ENCODE measurements at places on chromosomes 2 and 18. TPM values are rescaled to one million over a fixed set of nuclear protein-coding genes. Genes with fewer than 3 reads are reported as not detected.

GRCh38 chr2:166831930-166832329, 56.4 kb upstream of the XIRP2 start:
- DNase-seq: no peak

GRCh38 chr2:230682546-230682945, 30.1 kb upstream of the CAB39 start:
- no peak for DNase-seq

DNA sequence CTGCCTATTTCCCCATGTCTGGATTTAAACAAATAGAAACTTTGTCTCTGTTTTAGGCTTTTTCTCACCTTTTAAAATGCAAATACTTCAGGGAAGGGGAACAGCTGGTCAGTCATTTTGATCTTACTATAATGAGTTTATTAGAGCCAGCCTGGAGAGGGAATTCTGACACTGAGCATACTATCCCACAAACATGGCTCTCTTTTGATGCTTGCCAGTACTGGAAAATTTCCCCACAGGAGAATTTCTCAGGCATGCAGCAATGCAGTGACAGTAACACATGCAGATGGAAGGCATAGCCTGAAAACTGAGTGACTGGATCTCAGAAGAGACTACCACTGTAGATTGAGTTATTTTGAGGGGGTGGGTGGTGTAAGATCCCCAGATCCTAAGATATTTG, 974.3 kb upstream of the CELF4 start:
- no peak for DNase-seq

GRCh38 chr2:102258025-102258385, 53.4 kb upstream of the IL1RL1 start:
- no peak for DNase-seq

DNA sequence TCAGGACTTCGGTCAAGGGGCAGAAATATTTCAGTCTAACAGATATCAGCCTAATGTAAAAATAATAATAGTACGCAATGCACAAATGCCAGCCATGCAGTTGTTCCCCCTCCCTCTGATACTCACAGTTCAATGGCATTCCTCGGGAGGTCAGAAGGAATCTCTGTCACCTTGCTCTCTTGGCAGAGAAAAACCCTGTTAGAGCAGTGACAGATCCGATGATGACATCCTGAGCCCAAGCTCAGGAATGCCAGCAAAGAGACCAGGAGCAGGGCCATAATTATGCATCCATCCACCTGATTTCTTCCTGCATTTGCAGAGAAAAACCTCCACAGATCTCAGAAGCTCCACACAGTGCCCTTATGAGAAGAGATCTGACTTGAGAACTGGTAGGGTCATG, at the start of gene FSHR:
TSS of gene FSHR (minus strand) at position 376 of the 400 bp plus-strand sequence. CDS start at position 278, 98 bp downstream.
- DNase-seq: no peak

GRCh38 chr2:105597806-105598803, 146.6 kb upstream of the NCK2 start:
- DNase-seq: no peak

DNA sequence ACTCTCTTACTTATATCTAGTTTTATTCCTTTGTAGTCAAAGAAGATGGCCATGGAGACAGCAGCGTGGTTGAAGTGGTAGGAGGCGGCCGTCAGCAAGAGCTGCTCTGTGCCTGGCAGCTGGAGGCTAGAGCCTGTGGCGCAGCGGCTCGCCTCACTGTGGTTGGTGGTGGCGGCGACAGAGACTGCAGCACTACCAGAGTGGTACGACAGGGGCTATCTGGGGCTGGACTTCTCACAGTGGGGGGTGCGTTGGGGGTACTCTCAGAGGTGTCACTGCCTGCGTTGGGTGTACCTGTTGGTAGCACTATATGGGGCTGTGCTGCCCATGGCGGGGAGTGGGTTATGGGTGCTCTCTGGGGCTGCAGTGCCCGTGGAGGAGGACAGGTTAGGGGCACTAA, 8.5 kb upstream of the ANKRD62 start:
- no peak for DNase-seq

DNA sequence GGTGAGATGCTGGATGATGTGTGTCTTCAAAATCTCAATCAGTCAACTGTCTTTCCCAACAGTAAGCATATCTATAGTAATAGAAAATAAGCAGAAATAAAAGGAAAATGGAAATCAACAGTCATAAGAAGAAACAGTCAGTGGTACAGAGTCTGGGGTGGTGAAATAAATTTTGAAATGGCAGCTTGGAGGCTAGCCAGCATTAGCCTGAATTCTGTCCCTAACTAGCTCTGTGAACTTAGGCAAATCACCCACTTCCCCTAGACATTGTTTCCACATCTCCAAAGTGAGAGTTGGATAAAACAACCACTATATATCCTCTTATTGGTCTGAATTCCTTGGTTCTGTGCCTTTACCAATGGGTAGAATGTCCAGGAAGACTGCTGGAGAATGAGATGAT, 189.7 kb upstream of the REV1 start:
- no peak for DNase-seq

DNA sequence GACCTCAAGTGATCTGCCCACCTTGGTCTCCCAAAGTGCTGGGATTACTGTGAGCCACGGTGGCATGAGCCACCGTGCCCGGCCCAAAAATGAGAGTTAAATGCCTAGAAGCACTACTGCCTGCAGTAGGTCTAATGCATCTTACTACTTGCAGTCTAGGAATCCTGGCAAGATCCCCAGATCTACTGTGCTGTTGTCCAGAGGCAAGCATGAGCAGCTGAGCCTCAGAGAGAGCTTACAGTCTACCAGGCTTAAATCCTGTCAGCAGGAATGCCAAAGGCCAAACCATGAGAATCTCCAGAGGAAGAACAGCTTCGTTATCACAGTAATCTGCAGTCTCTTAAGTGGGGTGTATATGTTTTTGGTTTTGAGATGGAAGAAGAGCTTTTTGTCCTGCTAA, 54.4 kb downstream of the XRCC5 start:
- peak; percentile 23 for DNase-seq

- DNase-seq: peak; percentile 88
These were observed 612.0 kb downstream of the IRS1 start for GRCh38 chr2:226187616-226188015.

DNA sequence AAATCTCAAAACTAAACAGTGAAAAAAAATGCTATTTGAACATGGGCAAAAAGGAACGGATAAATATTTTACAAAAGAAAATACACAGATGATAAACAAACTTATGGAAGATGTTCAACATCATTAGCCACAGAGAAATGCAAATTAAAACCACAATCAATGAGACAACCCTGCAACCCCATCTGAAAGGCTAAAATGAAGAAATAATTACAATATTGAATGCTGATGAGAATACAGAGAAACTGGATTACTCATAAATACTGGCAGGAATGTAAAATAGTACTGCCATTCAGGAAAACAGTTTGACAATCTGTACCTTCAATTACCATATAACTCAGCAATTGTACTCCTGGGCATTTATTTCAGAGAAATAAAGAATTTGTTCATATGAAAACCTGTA, 193.1 kb upstream of the UBE2E3 start:
- DNase-seq: no peak

DNA sequence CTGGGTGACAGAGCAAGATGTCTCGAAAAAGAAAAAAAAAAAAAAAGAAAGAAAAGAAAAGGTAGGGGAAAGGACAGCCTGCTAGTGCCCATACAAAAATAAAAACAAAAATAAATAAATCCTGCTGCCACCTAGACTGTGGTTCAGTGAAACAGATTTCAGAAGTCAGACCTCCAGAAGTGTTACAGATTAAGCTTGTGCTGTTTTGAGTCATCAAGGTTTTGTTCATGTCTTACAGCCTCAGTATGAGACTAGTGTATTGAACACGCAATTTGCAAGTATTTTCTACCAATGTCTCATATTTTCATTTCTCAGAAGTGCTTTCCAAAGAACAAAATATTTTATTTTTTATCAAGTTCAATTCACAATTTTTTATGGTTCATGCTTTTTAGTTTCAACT, 720.4 kb upstream of the GYPC start:
- no peak for DNase-seq

DNA sequence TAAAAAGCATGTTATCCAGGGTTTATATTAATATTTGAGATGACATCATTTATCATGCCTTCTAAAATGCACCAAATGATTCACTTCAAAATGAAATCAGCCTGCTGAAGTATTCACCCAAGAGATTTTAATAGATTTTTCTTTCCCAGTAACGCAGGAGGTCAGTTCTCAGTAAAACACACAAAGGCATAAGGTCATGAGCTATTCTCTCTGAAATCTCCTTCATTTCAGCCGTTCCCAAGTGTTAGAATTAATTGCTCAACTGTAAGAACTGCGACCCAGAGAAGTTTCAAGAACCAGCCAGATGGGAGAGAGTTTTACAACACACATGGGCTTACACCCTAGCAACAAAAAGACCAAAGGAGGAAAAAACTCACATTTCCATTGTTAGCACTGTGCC, 84.2 kb upstream of the PHLPP1 start:
- DNase-seq: no peak

DNA sequence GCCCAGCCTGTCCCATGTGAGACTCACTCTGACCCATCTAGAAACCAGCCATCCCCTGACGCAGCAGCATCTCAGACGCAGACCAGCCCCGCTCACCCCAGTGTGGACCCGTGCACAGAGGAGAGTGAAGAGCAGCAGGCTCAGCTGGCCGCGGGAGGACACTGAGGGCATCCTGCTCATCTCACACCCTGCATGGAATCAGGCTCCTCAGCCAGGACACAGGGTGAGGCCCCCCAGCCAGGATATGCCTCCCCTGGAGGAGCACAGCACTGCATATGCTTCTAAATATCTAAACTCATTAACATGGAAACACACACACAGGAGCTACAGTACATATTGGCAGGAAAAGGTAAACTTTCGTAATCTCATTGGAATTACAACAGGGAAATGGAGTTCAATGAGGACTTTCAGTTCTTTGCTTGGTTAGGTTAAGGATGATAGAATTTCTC, 34.4 kb downstream of the NEMP2 start:
- no peak for DNase-seq

GRCh38 chr2:652881-653480, 24.2 kb downstream of the TMEM18 start:
- DNase-seq: no peak

DNA sequence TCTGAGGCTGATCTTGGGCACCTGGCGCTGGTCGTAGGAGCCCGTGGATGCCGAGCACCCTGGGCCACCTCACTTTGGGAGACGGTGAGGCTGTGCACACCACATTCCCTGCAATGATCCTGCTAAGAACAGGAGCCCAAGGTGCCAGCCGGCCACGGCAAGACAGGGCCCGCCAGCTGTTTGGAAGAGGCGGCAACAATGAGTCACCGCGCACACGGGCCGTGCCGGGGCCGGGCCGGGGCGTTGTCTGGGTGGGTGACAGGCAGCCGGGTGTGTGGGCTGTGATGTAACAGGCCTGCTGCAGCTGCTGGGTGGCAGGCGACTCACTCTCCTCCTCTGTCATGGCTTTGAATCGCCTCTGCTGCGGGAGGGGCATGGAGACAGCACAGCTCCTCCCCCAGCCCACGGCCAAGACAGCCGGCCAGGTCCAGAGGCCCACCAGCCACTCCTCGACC, 49.7 kb upstream of the ODC1 start:
- peak; percentile 60 for DNase-seq

DNA sequence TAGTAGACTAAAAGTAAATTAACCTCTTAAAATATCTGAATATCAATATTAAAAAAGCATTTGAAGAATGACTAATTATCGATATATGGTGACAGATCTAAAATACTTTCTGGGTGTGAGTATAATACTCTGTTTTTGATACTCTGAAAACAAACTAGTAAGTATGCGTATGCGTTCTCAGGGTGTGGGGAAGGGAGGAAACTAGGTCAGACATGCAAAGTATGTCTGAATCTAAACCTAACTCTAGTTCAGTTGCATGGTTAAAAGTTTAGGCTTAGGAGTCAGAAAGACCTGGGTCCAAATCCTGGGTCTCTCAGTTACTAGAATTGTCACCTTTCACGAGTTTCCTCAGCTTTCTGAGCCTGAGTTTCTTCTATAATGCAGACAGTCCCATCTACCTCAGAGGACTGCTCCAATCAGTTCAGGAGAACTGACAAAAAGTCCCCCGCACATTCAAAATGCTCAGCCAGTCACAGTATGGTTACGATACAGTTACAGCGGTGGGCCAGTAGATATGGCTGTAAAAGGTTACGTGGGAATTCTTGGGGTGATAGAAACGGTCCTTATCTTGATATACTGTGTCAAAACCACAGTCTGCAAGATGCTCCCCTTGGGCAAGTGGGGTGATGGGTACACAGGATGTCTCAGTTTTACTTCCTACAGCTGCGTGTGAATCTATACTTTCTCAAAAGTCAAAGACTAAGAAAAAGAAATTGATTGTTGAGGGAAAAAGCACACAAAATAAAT, 29.2 kb downstream of the UNC50 start:
- no peak for DNase-seq

- no peak for DNase-seq
These were observed 598 bp downstream of the CCDC93 start for GRCh38 chr2:118013221-118013723.

DNA sequence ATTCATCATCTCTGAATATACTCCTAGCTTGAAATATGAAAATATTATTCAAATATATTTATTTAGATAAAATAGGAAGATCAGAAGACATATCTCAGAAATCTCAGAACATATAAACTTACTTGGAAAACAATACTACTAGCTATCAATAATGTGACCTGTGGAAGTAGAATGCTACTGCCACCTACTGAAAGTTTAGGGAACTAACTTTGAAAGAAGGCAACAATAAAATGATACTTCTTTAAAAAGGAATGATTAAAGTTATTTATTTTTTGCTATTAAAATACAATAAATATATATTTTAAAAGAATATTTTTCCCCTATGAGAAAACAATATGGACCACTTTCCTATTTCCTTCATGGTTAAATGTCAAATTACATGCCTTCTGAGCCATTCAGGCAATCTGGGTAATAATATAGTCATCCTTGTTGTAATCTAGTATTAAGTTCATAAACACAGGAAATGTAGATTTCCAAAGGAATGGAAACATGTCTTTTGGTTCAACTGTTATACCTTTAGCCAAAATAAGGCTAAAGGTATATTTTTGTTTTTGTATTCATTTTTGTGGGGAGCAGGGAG, 26.0 kb downstream of the ACADL start:
- peak; percentile 61 for DNase-seq

- DNase-seq: peak; percentile 95
These were observed 85.3 kb downstream of the CDC42EP3 start for GRCh38 chr2:37585982-37586621.

SCYGR4 gene
- not detected for total RNA-seq

DCDC2C gene
- not detected for total RNA-seq

GREB1 gene
- total RNA-seq: 1.7 TPM

PSMA8 gene
- total RNA-seq: not detected

ARHGAP28 gene
- total RNA-seq: 221 TPM

TUBB8B gene
- total RNA-seq: not detected

Measured in fibroblast of the aortic adventitia (primary cell).